SW480 (cell line): ENCODE measurements at places on chromosomes 1 and 21.
A peak's percentile ranks its signal among the peaks of the same experiment; 100 is the strongest.

- DNase-seq = no peak
Measured at GRCh38 chr1:101911894-101912293, 84.8 kb downstream of the OLFM3 start.

DNA sequence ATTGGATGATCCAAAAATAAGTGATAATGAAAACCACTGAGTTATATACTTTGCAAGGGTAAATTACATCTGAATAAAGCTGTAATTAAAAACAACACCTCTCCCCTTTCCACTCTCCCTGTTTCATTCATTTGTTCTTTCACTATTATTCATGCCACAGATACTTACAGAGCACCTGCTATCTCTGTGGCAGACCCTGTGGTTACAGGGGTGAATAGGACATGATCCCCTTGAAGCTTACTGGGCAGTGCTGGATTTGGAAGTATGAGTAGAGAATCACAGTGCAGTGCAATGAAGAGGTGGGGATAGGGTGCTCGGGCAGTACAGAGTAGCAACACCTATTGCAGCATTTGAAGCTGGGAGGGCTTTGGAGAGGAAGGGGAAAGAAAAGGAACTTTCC lies 21.7 kb downstream of the ARV1 start:
- DNase-seq = no peak

- no peak for DNase-seq
Measured at GRCh38 chr1:40344597-40344996, 27.5 kb upstream of the COL9A2 start.

DNA sequence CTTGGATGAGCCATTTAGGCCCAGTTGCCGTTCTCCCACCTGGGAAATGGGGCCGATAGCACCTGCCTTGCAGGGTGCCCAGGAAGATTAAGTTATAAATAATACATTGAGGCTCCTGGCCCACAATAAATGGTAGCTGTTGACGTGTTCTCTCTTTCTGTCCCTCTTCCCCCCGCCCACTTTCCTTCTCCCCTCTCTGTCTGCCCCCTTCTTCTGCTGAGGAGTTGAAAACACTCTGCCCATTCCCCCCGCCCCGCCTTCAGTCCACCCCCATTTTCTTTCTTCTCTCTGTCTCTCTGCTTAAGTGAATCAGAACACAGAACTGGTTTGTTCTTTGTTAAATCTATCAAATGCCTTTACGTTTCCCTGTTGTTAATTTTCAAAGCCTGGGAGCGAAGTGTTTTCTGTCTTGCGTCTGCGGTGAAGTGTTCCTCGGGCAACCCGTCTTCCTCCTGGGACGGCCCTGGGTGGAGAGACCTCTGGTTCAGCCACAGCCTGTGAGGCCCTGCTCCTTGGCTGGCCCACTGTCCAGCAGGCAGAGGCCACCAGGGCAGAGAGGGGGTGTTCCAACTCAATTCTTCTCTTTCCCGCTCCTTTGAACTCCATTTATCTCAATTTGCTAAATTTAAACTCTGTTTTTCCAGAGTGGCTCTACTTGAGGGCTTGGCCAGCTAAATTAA lies 29.3 kb upstream of the SELENON start:
- no peak for DNase-seq

GRCh38 chr1:111154021-111154999 lies 14.3 kb downstream of the CEPT1 start:
- DNase-seq = no peak

- DNase-seq = no peak
Measured at GRCh38 chr1:186575348-186575747, 104.9 kb downstream of the PTGS2 start.

DNA sequence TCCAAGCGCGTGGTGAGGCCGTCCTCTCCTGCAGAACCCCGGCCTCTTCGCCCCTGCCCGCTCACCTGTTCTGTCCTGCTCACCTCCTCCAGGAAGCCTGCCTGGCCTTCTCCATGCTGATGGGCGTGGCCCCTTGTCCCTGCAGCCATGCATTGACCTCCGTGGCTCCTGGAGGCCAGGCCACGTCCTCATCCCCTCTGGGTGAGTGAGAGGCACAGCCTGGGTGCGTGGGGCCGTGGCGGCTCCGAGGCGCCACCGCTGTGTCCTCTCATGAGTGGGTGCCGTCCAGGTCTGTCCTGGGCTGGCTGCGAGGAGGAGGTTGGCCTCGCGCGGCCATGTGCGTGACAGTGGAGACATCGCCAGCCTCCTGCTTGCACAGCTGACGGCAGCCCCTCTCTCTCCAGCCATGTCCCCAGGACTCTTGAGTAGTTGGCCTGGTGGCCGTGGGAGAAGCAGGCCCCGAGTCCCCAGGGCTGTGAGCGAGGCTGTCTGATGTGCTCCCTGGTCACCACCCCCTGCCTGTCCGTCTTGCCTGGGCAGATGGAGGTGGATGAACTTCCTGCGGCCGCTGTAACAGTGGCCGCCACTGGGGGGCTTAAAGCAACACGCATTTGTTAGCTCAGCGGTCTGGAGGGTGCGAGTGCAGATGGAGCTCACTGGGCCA lies 58.1 kb downstream of the PRKCZ start:
- DNase-seq = no peak

DNA sequence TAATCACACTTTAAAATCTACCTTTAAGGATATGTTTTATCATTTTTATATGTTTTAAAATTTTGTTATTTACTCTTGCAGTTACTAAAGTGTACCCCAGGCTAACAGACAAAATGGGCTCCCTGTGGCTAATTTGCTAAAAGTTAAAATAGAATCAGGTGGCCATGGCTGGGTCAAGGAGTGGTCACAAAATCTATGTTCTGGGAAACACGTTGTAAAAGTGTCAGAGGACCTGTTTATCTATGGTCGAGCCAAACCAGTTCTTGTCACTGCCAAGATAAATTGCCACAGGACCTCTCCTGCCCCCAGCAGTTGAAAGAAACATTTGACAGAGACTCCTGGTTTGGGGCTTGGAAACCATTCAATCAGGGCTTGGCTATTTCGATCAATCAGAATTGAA lies 21.2 kb upstream of the TTLL7 start:
- DNase-seq = no peak

GRCh38 chr1:43423672-43424550 lies 29.8 kb downstream of the HYI start:
- DNase-seq = peak; percentile 83

- no peak for DNase-seq
Measured at GRCh38 chr1:12032161-12032621, 12.9 kb downstream of the MIIP start.

GRCh38 chr1:7648761-7649384 lies 122.2 kb upstream of the VAMP3 start:
- no peak for DNase-seq

DNA sequence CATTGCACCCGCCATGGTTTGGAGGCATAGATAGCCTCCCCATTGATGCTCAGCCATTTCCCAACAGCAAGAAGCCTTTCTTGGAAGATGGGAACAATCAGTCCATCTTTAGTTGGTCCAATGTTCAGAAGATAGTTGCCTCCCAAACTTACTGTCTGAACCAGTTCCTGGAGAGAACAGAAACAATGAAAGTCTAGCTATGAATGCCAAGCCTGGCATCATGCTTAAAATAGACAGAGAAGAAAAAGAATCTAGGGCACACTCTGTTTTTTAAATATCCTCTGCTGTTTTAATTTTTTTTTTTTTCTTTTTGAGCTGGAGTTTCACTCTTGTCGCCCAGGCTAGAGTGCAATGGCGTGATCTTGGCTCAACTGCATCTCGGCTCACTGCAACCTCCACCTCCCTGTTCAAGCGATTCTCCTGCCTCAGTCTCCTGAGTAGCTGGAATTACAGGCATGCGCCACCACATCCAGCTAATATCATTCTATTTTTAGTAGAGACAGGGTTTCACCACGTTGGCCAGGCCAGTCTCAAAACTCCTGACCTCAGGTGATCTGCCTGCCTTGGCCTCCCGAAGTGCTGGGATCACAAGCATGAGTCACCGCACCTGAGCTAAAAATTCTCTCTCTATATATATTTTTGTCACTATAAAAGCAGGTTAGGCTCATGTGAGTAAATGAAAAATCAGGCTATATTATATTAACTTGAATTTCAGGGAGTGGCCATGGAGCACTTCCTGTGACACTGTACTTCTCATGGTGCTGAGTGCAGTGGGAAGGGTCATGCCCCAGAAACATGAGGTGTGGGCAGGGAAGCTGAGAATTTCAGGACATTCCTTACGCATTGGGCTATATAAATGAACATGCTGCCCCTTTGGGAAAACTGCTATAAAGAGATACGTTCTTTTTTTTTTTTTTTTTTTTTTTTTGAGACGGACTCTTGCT lies 19.1 kb downstream of the FUCA1 start:
- no peak for DNase-seq

DNA sequence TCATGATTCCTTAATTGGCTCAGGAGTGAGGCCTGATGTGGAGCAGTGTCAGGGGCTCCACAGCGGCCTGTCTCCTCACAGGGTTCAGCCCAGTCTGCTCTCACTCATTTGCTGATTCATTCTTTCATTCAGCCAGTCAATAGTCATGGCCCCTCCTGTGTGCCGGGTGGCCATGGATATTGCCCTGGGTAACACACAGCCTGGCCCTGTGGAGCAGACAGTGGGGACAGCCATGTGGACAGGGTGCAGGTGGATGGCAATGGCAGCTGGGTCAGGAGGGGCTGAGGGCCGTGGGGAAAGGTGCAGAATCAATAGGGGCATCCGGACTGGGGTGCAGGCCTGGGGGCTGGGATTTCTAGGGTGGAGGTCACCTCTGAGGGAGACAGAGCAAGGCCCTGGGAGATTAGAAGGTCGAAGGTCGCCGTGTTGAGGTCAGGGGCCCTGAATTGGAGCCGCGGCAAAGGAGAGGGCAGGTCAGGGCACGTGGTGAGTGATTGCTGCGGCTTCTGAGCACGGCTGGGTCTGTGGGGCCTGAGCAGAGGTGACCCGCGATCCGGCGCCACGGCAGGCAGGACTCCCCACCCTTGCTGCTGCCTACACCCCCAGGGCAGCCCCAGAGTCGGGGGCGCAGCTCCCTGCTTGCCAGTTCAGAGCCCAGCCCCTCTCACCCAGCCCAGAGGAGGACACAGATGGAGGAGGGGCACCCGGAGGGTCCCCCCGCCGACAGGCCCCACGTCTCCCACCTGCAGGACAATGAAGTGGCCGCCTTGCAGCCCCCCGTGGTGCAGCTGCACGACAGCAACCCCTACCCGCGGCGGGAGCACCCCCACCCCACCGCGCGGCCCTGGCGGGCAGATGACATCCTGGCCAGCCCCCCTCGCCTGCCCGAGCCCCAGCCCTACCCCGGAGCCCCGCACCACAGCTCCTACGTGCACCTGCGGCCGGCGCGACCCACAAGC lies 33.4 kb downstream of the SLC19A1 start:
- peak; percentile 18 for DNase-seq

- peak; percentile 37 for DNase-seq
Measured at GRCh38 chr1:201885531-201886075, 3.1 kb upstream of the SHISA4 start.

GRCh38 chr1:17844185-17844826 lies 89.2 kb downstream of the ACTL8 start:
- no peak for DNase-seq

DNA sequence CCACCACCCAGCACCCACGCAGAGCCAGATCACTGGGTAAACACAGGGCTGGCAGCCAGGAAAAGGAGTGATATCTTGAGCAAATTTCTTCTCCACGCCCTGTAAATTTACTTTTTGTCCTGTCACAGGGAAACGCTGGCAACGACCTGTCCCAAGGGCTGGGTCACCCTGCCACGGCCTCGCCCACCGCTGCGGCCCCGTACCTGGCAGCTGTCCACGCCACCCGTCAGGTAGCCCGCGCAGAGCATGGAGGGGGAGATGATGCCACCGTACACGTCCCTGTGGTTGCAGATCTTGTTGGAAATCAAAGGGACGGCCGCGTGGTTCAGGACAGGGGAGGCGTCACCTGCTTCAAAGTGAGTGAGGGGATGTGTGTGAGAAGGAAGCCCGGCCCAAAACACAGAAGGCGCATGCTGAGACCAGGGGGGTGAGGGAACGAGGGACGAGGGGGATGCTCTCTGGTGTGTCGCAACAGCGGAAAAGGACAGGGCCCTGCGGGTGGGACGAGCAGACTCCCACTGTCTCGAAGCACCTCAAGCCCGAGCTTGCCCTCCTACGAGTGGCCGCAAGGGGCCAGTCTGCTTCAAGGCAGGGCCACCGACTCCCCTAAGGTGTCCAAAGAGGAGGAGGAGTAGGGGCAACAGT lies 10.1 kb upstream of the TFF1 start:
- DNase-seq = no peak

GRCh38 chr21:35414507-35415139 lies 365.5 kb upstream of the RUNX1 start:
- no peak for DNase-seq

DNA sequence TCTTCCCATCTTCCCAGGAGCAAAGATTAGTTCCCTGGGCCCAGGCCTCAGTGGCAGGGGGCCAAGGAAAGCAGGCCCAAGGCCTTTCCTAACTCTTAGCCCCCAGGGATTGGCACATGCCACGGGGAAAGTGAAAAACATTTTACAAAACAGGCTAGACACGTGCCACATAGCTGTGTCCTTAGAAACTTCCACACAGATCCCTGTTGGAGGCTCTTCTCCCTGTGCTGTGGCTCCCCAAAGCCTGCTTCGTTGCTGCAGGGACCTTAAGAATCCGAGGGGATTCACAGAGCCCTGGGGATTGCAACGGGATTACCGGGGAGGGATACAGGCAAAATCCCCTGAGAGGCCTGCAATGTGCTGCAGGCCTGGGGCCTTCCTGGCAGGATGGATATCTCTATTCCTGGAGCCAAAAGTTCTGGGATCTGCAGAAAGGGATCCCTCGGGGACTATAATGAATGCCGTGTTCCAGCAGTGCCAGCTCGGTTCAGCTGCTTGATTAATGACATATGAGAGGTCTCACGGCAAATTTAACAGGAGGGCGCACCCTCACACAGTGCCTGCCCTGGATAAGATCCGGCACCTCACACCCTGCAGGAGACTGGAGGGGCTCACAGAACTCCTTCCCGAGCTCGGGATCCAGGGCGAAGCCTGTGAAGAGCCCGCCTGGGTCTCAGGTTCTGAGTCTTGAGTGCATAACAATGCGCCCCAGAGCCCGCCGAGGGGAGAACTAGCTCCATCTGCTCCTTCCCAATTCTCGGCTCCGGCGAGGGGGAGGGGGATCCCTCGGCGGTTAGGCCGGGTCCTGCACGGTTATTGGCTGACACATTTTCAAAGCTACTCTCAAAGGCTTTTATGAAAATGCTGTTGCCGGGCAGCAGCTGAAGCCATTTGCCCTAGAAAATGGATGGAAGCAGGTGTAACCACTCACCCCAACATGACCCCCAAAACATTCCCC lies 15.3 kb upstream of the RGS8 start:
- DNase-seq = no peak
